ENCODE measurements at places on chromosomes 5 and 9. TPM values are rescaled to one million over a fixed set of nuclear protein-coding genes. Genes with fewer than 3 reads are reported as not detected.

The ARHGEF39 gene
- 2.7 TPM for total RNA-seq

The FIBCD1 gene
- total RNA-seq, result 2.3 TPM

The CCDC152 gene
- 0.35 TPM for total RNA-seq

- H3K36me3 ChIP-seq, result no peaks in the 10 kb centered on the region
- no peak overlapping the region for H3K4me3 ChIP-seq
- peaks cover 9% of the 10 kb centered on the region for H3K27me3 ChIP-seq
- no peaks in the 10 kb centered on the region for H3K4me1 ChIP-seq
- no peak overlapping the region for H3K27ac ChIP-seq
Measured at GRCh38 chr5:95380103-95380628, 11.0 kb upstream of the FAM81B start.

DNA sequence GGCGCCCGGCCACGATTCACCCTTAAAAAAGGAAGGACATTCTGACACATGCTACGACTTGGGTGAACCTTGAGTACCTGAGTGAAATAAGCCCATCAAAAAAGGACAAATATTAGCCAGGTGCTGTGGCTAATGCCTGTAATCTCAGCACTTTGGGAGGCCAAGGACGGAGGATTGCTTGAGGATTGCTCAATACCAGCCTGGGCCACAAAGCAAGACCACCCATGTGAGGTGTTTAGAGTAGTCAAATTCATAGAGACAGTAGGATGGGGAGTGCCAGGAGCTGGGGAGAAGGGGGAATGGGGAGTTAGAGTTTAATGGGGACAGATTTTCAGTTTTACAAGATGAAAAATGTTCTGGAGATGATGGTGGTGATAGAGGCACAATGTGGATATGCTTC, 32.1 kb upstream of the IER5L start:
- H3K27ac ChIP-seq, result no peak overlapping the region
- peaks cover 2% of the 10 kb centered on the region for H3K27me3 ChIP-seq
- no peak overlapping the region for H3K4me3 ChIP-seq
- no peak for DNase-seq

DNA sequence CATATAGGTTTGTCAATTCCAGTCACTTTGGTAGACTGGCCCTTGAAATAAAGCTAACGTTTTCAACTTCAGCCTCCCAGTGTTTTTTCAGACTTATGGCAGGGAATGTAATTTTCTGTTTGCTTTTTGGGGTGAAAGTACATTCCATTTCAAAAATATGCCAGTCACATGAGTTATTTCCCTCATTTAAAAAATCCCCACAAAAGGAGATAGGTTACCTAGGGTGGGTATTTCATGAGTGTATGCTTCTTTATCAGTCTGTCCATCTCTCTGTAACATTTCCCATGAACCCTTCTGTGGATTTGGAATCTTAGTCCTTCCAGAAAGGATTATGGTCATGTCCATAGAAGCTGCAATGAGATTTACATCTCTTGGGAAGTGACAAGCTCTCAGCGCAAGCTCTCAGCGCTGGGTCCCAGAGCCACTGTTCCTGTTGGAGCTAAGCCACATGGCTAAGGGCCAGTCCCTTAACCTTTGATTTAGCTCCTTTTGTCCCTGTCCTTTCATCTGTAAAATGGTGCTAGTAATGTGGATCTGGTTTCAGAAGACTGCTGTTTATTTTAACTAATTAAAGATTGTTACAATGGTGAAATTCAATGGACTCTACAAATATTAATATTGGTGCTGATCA, 294.9 kb downstream of the NR3C1 start:
- H3K36me3 ChIP-seq, result no peaks in the 10 kb centered on the region
- no peaks in the 10 kb centered on the region for H3K27me3 ChIP-seq
- peaks cover 28% of the 10 kb centered on the region for H3K4me1 ChIP-seq
- H3K27ac ChIP-seq, result no peak overlapping the region
- DNase-seq, result no peak

DNA sequence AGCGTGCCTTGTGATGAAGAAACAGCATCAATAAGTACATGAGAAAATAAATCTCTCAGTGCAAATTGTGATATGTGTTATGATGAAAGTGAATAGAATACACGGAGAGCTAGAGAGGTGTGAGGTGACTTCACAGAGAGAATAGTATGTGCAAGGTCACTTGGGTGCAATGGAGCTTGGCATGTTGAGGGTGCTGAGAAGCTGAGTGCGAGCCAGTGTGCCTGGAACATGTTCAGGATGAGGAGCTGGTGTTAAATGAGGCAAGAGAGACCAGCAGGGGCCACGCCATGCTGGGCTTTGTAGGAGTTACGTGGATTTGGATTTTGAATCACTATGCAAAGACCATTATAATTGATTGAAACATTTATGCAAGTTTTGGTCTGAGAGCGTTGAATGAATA, 12.8 kb upstream of the RPS23 start:
- H3K27ac ChIP-seq, result no peak overlapping the region
- 0 out of 2 replicates have a peak, but pooled peaks cover under 1% of the 10 kb centered on the region for H3K4me1 ChIP-seq
- no peak for DNase-seq
- H3K27me3 ChIP-seq, result no peaks in the 10 kb centered on the region
- no peak overlapping the region for H3K4me3 ChIP-seq

DNA sequence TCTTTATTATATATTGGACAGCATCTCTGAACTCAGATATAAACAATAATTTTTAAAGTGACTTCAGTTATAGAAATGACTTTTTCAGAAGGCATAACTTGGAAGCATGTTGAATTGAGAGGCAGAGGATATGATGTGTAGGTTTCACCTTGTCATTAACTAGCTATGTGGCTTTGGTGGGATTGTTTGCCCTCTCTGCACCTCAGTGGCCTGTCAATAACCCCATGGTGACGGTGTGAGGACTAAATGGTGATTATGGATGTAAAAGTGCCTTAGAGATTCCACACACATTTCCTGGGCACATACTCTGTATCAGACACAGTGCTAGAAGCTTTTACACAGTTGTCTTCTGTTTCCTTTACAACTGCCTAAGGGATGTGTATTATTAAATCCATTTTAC, 234.9 kb upstream of the TRIM32 start:
- H3K27me3 ChIP-seq, result no peaks in the 10 kb centered on the region
- no peak for DNase-seq
- H3K4me3 ChIP-seq, result no peak overlapping the region
- H3K4me1 ChIP-seq, result peaks cover 18% of the 10 kb centered on the region
- H3K36me3 ChIP-seq, result peaks cover 14% of the 10 kb centered on the region

- H3K27ac ChIP-seq, result no peak overlapping the region
- no peaks in the 10 kb centered on the region for H3K27me3 ChIP-seq
- DNase-seq, result peak; percentile 32
- H3K4me1 ChIP-seq, result peaks cover 18% of the 10 kb centered on the region
- H3K36me3 ChIP-seq, result no peaks in the 10 kb centered on the region
Measured at GRCh38 chr5:75681125-75681830, 36.0 kb downstream of the POC5 start.

GRCh38 chr5:16805486-16805885, 130.6 kb downstream of the MYO10 start:
- no peak overlapping the region for H3K4me3 ChIP-seq
- peaks cover 80% of the 10 kb centered on the region for H3K4me1 ChIP-seq
- peaks cover 5% of the 10 kb centered on the region for H3K27me3 ChIP-seq
- peaks cover 9% of the 10 kb centered on the region for H3K36me3 ChIP-seq
- peak overlapping the region; percentile 62 for H3K27ac ChIP-seq

DNA sequence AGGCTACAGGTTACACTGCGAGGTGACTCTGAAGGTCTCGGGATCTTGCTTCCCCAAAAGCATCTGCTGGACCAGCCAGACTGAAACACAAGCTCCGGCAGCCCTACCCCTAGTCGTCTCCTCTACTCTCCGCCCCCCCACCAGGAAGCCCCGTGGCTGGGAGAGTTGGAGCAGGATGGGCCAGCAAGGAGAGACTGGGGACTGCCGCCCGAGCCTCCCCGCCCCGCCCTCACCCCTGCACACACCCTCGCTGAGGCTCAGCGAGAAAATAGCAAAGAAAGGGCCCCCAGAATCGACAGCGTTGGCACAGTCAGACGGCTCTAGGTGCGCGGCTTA, 1.3 kb downstream of the TRIM7 start:
- H3K27me3 ChIP-seq, result peaks cover 15% of the 10 kb centered on the region
- no peak for DNase-seq
- no peaks in the 10 kb centered on the region for H3K36me3 ChIP-seq
- H3K4me3 ChIP-seq, result peak overlapping the region; percentile 84
- no peak overlapping the region for H3K27ac ChIP-seq

DNA sequence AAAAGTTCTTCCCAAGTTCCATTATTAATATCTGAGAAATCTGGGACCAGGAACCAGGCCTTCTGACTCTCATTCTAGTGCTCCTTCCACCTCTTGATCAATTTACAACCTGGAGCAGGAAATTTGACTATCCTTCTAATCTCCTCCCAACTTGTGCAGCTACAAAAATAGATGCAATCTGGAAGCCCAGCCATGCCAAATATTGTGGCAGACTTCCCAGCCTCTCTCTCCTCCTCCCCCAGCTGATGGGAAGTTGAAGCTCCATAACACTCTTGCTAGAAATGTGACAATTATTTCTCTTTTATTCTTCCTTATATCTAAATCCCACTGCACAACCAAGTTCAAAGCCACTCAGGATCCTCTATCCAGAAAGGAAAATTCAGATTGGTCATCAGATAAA, 252.1 kb downstream of the SEC61B start:
- H3K4me1 ChIP-seq, result no peaks in the 10 kb centered on the region
- H3K36me3 ChIP-seq, result no peaks in the 10 kb centered on the region
- no peak overlapping the region for H3K27ac ChIP-seq
- no peak for DNase-seq

All from HFFc6 (cell line).